ENCODE measurements at places on chromosomes 7 and 10. TPM values are rescaled to one million over a fixed set of nuclear protein-coding genes. Genes with fewer than 3 reads are reported as not detected.

The PLAU gene
- 1.5 TPM for polyA plus RNA-seq

The MSMB gene
- not detected for polyA plus RNA-seq

The TMEM26 gene
- polyA plus RNA-seq: not detected

The TMEM196 gene
- polyA plus RNA-seq: not detected

The ARHGAP22 gene
- 7.8 TPM for polyA plus RNA-seq

The CTBP2 gene
- polyA plus RNA-seq: 41.1 TPM

The NANOS1 gene
- not detected for polyA plus RNA-seq

The SPDYE5 gene
- not detected for polyA plus RNA-seq

The FAM25A gene
- not detected for polyA plus RNA-seq

The ENTPD1 gene
- polyA plus RNA-seq: 26.5 TPM

The TRIM74 gene
- not detected for polyA plus RNA-seq

The TLX1 gene
- polyA plus RNA-seq: not detected

The GPR146 gene
- polyA plus RNA-seq: 0.48 TPM

The VPS50 gene
- polyA plus RNA-seq: 12.6 TPM

The RSPH10B gene
- not detected for polyA plus RNA-seq

The ELMO1 gene
- 46.7 TPM for polyA plus RNA-seq

The ABCB4 gene
- polyA plus RNA-seq: not detected

The APBB1IP gene
- 24.6 TPM for polyA plus RNA-seq

The OR13A1 gene
- polyA plus RNA-seq: not detected

The ATP6V0A4 gene
- not detected for polyA plus RNA-seq

The ZNF786 gene
- 1.2 TPM for polyA plus RNA-seq

The VWDE gene
- polyA plus RNA-seq: not detected

The ALOX5 gene
- 272 TPM for polyA plus RNA-seq

The ASAH2 gene
- not detected for polyA plus RNA-seq

The RSU1 gene
- 111 TPM for polyA plus RNA-seq

The SH2B2 gene
- 4.7 TPM for polyA plus RNA-seq

The CUBN gene
- not detected for polyA plus RNA-seq

The CYP2C8 gene
- polyA plus RNA-seq: not detected

The GRID2IP gene
- polyA plus RNA-seq: not detected

The FAM204A gene
- polyA plus RNA-seq: 24.6 TPM

The SLC25A40 gene
- polyA plus RNA-seq: 23.5 TPM
